ENCODE measurements at places on chromosomes 12 and 14. TPM values are rescaled to one million over a fixed set of nuclear protein-coding genes. Genes with fewer than 3 reads are reported as not detected.

- no peak for DNase-seq
These were observed 72.7 kb downstream of the NCOR2 start for GRCh38 chr12:124494751-124495129.

KRT85 gene
- not detected for total RNA-seq

CARMIL3 gene
- 0.17 TPM for total RNA-seq

BEGAIN gene
- 6.2 TPM for total RNA-seq

ZC3H10 gene
- 5.8 TPM for total RNA-seq

Measured in esophagus muscularis mucosa (tissue), 4 donors.